ENCODE measurements at places on chromosomes 5 and 9. TPM values are rescaled to one million over a fixed set of nuclear protein-coding genes. Genes with fewer than 3 reads are reported as not detected.

Gene TMEM232
- 0.58 TPM for polyA plus RNA-seq

Gene CACFD1
- polyA plus RNA-seq: 4.4 TPM

Gene PDCD1LG2
- polyA plus RNA-seq: 0.29 TPM

Gene ARID3C
- not detected for polyA plus RNA-seq

Gene URM1
- 57.9 TPM for polyA plus RNA-seq

Gene THBS4
- 49.0 TPM for polyA plus RNA-seq

Gene CNTFR
- polyA plus RNA-seq: 64.4 TPM

Gene PAEP
- polyA plus RNA-seq: not detected

Gene TAF11L10
- not detected for polyA plus RNA-seq

Gene RUFY1
- 22.7 TPM for polyA plus RNA-seq

Gene SOHLH1
- polyA plus RNA-seq: not detected

Gene CCDC112
- polyA plus RNA-seq: 0.85 TPM

Gene ARHGEF28
- 0.93 TPM for polyA plus RNA-seq

Gene TMEM252
- not detected for polyA plus RNA-seq

Gene LCN9
- not detected for polyA plus RNA-seq

Gene POU4F3
- not detected for polyA plus RNA-seq

Gene MOB3B
- polyA plus RNA-seq: 1.8 TPM

Gene QSOX2
- 3.6 TPM for polyA plus RNA-seq

Gene ANKRD31
- not detected for polyA plus RNA-seq

Gene TLX3
- not detected for polyA plus RNA-seq

Gene OGN
- polyA plus RNA-seq: 0.65 TPM

Gene PIGO
- polyA plus RNA-seq: 6.2 TPM

Gene NPR3
- 19.6 TPM for polyA plus RNA-seq

Gene PARP8
- polyA plus RNA-seq: 0.61 TPM

Gene TYRP1
- 0.31 TPM for polyA plus RNA-seq

Gene HACD4
- 0.16 TPM for polyA plus RNA-seq

Gene FBP1
- 0.24 TPM for polyA plus RNA-seq

Gene PDE8B
- 0.30 TPM for polyA plus RNA-seq

Gene LCP2
- 0.76 TPM for polyA plus RNA-seq

Gene CNTLN
- 0.66 TPM for polyA plus RNA-seq

Gene PCAT7
- polyA plus RNA-seq: 0.44 TPM

Gene AGXT2
- not detected for polyA plus RNA-seq

Gene PCDHA5
- not detected for polyA plus RNA-seq

Gene GABRP
- polyA plus RNA-seq: 0.01 TPM

Gene LRRTM2
- polyA plus RNA-seq: 0.21 TPM

Gene SLC25A2
- not detected for polyA plus RNA-seq

Gene DNAI1
- 0.34 TPM for polyA plus RNA-seq

Gene CDO1
- polyA plus RNA-seq: 5.2 TPM

Gene LCN15
- polyA plus RNA-seq: 0.14 TPM

Gene TAF7
- polyA plus RNA-seq: 139 TPM
